ENCODE measurements at places on chromosomes 7 and 10.

GRCh38 chr10:25261558-25261957 is 86.8 kb downstream of the GPR158 start:
- no peak for DNase-seq

DNA sequence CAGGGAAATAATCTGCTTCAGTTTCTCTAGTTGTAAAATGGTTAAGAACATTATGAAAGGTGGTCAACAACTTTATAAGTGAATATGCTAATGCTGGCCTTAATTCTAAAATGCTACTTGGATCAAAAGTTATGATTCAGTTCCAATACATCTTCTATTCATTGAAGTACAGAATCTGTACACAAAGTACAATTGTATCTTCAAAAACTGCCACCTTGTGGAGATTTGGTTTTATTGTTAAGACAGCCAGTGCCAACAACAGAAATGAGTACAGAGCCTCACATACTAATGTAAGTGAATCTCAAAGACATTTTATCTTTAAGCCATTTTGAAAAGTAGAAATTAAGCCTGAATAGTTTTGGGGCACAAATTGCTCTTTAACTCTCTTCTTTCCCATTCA is 194.0 kb downstream of the CFTR start:
- DNase-seq, result peak; percentile 60

DNA sequence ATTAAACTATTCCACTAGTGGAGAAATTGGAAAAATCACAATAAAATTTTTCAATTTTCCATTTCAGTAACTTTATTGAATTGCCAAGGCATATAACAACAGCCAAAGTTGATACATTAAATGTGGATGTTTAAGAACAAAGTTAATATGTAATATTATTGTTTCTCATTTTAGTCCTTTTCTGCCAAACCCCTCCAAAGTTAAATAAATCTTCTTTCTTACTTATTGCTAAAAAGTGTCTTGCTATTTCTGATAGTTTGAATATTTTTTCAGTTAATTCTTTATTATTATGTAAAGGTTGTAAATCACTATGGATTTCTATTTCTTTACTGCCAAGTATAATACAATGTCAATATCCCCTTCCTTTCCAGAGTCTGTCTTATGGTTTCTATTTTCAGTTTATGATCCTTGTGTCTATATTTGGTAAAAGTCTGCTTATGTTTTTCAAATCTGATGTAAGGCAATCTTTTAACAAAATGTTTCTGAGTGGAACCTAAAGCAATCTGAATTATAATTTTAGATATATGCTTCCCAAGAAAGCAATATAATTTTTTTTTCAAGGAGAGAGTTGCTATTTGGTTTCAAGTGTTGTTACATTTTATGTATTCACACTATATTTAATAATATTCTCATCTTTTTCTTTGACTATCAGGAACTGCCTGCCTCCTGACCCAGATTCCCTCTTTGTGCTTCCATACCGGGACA is 80.3 kb upstream of the RHOBTB1 start:
- no peak for DNase-seq

- DNase-seq, result peak; percentile 26
Measured at GRCh38 chr7:84194484-84195271, at the start of gene SEMA3A. Gene SEMA3A, minus strand, starts transcription at chr7:84194789. Its CDS starts 203 bp downstream, at chr7:84194586.

GRCh38 chr7:33893377-33893776 is 12.0 kb upstream of the BMPER start:
- DNase-seq, result no peak

DNA sequence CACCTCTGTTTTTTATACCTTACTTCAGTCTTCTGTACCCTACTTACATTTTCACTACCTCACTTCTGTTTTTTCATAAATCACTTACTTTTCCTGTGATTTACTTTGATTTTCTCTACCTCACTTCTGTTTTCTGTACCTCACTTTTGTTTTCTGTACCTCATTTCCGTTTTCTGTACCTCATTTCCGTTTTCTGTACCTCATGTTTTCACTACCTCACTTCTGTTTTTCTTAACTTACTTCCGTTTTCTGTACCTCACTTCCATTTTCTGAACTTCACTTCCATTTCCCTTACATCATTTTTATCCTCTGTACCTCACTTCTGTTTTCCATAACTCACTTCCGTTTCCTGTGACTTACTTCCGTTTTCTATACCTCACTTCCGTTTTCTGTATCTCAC is 492.0 kb upstream of the AKR1E2 start:
- no peak for DNase-seq

GRCh38 chr10:121310151-121310711 is 288.0 kb downstream of the FGFR2 start:
- DNase-seq, result no peak

GRCh38 chr10:11715815-11716494 is 26.2 kb upstream of the ECHDC3 start:
- DNase-seq, result no peak

DNA sequence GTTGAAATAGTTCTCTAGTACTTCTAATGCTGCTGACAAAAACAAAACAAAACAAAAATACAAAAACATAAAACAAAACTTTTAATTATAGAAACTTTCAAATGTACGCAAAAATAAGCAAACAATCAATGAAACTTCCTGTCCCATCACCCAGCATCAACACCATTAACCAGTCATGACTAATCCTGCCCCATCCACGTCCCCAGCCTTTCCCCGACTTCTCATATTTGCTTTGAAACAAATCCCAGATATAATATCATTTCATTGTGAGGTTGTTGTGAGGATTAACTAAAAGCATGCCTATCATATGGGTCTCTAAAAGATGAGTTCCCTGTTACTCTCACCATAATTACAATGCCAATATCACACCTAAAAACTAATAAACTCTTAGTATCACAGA is 55.7 kb downstream of the CSTF2T start:
- DNase-seq, result no peak
